ENCODE measurements at places on chromosomes 3 and 15.

- no peak for DNase-seq
These were observed 25.6 kb downstream of the HACD2 start for GRCh38 chr3:123559040-123559861.

DNA sequence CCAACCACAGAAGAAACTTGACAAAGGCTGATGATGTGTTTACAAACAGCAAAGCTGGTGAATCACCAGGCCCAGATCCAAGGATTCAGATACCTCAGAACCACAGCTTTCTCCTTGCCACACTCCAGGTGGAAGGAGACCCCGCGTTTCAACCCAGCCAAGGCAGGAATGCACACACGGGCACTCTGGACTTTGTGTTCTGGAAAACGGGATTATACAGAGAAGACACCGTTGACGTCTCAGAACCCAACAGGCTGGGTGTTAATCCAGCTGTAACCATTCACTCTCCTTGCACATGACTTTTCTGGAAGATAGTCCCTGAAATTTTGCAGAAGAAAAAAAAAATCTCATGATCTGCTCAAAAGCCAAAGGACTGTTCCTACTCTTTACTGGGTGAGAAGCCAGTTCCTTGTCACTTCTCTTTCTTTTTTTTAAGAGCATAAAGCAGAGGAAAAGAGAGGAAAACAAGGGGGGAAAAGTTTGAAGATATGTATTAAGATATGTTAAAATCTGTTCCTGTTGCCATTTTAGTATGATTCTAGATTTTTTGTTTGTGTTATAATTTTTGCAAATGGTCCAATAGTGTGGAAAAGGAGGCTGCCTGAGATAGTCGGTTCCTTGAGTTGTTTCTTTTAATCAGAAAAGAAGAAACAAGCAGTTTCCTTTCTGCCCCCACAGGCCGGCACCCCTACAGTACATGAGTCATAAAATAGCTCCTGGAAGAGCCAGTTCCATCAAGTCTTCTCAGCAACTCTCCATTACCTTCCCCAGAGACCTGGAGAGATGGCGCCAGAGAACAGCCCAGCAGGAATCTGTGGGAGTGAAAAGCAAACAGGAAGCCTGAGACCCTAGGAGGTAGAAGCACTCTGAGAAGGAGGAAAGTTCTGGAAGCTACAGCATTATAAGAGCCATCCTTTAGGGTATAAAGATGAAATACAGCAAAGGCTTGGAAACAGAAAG is 73.1 kb downstream of the RORA start:
- DNase-seq: no peak

GRCh38 chr3:147649475-147649874 is 240.3 kb downstream of the ZIC1 start:
- DNase-seq: no peak

DNA sequence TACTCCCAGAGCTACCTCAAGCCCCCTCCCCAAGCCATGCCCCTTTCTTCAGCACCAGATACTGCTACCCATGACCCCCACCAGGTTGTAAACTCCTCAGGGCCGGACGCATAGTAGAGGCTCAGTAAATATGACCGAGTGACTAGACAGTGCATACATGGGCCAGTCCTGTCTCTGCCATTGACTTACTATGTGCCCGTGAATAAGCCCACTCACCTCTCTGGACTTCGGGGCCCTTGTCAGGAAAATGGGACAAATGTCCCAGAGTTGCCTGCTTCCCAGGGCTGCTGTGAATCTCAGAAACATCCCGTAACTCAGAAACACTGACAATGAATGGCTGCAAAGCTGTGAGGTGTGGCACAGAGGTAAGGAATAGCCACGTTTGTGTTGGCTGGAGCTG is 48.2 kb upstream of the FGD5 start:
- no peak for DNase-seq

GRCh38 chr3:183158551-183159006 is 4.0 kb downstream of the LAMP3 start:
- DNase-seq: no peak

DNA sequence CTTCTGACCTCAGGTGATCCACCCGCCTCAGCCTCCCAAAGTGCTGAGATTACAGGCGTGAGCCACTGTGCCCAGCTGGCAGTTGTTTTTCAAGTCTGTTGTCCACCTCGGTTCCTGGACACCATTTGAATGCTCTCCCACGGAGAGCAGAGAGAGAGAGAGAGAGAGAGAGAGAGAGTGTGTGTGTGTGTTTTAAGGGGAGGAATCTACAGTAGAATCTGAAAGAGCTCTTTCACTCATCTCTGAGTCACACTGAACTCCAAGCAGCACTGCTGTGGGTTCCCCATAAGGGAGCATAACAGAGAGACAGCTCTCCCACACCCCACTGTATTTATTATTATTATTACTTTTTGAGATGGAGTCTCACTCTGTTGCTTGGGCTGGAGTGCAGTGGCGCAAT is 156.6 kb downstream of the RPLP1 start:
- no peak for DNase-seq

DNA sequence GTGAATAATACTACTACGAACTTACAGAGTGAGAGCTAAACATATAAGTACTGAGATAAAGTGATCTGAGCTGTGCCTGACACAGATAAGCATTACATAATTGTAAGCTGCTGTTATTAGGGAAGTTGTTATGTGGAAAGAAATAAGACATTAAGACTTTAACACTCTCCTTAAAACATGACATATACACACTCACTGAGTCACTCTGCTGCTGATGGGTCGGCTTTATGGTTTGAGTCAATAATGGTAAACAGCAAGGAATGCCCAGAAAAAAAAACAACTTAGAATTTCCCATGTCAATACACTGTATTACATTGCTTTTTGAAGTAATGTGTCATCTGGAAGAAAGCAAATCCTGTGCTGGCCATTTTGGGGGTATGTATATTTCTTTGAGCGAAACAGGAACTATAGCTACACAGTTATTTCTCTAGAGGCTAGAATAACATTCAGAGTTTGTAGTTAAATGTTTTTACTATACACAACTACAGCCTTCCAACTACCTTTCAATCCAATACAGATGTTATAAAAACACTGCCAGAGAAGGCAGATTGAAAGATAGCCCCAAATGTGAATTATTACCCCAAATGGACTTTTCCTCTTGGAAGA is 22.8 kb upstream of the SPRED1 start:
- DNase-seq: no peak

GRCh38 chr3:148796799-148797198 is 30.8 kb upstream of the CPB1 start:
- no peak for DNase-seq

DNA sequence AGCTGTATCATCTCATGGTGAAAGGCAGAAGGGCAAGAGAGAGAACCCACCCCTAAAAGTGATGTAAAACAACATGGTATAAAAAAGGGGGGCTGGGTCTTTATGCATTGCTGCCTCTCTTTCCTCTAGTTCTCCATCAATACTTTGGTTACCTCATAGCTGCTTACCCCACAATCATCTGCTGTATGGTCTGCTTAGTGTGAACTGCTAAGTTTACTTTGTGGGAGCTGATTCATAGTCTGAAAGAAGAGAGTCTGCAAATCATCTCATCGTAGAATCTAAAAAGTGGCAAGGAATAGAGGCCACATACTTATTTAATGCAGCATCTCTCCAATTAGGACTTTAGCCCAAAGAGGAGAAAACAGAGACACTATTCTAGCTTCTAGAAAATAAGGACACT is 546.8 kb downstream of the GBE1 start:
- DNase-seq: no peak

DNA sequence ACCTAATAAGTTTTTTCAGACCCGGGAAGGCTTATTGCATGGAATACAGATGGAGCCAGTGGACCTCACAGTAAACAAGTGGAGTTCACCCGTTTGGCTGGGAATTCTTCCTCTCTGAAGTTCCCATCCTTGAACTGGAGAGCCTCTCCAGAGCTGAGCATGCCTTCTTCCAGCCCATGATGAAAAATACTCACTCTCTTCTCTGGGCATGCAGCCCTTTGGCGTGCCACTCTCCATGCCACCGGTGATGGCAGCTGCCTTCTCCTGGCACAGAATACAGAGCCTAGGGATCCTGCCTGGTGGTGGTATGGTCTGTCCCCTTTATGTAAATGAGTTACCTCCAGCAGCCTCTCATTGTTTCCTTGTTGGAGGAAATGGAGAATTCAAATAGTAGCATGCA is 150.8 kb downstream of the LEKR1 start:
- no peak for DNase-seq

DNA sequence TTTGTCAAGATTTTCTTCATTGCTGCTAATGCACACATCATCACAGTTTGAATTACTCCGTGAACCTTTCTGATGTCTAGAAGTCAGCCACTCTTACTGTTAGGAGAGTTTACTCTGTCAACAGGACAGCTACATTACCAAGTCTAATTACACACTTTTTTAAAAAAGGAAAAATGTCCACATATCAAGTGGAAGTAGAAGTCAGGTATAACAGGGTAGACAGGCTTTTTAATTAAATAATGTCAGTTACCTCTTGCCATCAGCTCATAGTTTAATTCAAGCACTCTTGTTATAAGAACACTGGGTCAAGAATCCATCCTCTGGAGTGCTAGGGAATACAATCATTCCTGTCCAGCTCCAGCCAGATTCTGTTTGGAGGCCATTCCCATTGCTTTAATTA is 232.8 kb downstream of the TAFA4 start:
- no peak for DNase-seq

GRCh38 chr15:33298631-33299030 is 12.1 kb upstream of the RYR3 start:
- DNase-seq: no peak

Data from breast epithelium (tissue), 4 donors.